GM20000 (cell line): ENCODE measurements at places on chromosomes 4 and X.

- peak; percentile 25 for DNase-seq
Measured at GRCh38 chrX:68511255-68511654, 12.4 kb downstream of the YIPF6 start.

- no peak for DNase-seq
Measured at GRCh38 chr4:147863111-147863747, 131.3 kb downstream of the ARHGAP10 start.

DNA sequence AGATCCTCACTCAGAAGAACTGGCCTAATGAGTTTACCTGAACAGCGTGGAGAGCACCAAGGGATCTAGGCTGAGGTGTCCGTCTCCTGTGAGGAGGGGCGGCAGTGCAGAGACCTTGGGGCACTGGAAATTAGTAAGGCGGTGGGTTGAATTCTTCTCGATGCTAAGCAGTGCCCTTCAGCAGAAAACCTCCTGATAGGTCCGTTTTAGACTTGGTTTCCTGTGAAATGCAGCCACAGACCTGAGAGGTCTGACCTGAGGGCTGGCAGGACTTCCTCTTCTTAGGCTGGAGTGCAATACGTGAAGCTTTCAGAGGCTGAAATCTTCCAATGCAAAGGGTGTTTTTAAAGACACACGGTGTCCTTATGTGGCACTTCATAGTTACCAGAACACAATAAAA is at the start of gene CLNK:
TSS of gene CLNK (minus strand) at position 138 of the 400 bp plus-strand sequence. CDS start 16,899 bp downstream, outside the sequence.
- DNase-seq = peak; percentile 55

GRCh38 chr4:7264694-7265093 is 72.4 kb downstream of the SORCS2 start:
- no peak for DNase-seq

- no peak for DNase-seq
Measured at GRCh38 chr4:143344774-143345173, 8.1 kb downstream of the GAB1 start.

DNA sequence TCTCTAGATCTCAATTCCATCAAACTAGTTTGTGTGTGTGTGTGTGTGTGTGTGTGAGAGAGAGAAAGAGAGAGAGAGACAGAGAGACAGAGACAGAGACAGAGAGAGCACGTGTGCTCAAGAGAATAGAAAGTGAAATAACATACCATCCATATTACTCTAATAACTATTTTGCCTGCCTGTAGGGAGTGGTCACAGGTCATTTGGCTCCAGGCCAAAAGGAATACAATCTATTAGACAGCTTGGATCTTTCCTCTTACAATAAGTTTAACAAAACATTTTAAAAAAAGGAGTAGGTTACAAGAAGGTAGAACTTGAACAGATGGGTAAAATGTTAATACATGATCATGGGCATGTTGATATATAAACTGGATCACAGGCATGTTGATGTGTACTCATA is 76.2 kb downstream of the COL4A6 start:
- no peak for DNase-seq

- DNase-seq = no peak
Measured at GRCh38 chr4:98728871-98729270, 70.5 kb upstream of the TSPAN5 start.

DNA sequence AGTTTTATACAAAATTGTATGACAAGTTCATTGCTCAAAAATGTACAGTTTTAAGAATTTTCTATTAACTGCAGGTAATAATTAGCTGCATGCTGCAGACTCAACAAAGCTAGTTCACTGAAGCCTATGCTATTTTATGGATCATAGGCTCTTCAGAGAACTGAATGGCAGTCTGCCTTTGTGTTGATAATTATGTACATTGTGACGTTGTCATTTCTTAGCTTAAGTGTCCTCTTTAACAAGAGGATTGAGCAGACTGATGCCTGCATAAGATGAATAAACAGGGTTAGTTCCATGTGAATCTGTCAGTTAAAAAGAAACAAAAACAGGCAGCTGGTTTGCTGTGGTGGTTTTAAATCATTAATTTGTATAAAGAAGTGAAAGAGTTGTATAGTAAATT is 131.0 kb downstream of the TET2 start:
- DNase-seq = no peak

GRCh38 chr4:39278476-39278875 is 87.7 kb downstream of the RFC1 start:
- DNase-seq = no peak

DNA sequence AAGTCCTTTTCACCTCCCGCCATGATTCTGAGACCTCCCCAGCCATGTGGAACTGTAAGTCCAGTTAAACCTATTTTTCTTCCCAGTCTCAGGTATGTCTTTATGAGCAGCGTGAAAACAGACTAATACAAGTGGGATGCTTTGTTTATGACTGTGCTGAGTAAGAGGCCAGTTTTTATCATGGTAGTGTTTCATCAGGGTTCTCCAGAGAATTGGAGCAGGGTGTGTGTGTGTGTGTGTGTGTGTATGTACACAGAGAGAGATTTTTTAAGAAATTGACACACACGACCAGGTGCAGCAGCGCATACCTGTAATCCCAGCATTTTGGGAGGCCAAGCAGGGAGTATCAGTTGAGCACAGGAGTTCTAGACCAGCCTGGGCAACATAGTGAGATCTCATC is 34.6 kb upstream of the SLC2A9 start:
- no peak for DNase-seq

- DNase-seq = no peak
Measured at GRCh38 chr4:143575331-143575730, 61.8 kb downstream of the SMARCA5 start.

- DNase-seq = peak; percentile 49
Measured at GRCh38 chrX:48938721-48939425, 18.5 kb downstream of the OTUD5 start.

GRCh38 chrX:107574711-107575110 is 53.6 kb upstream of the PRPS1 start:
- DNase-seq = no peak

- no peak for DNase-seq
Measured at GRCh38 chr4:166386491-166387360, 513.7 kb downstream of the TLL1 start.

DNA sequence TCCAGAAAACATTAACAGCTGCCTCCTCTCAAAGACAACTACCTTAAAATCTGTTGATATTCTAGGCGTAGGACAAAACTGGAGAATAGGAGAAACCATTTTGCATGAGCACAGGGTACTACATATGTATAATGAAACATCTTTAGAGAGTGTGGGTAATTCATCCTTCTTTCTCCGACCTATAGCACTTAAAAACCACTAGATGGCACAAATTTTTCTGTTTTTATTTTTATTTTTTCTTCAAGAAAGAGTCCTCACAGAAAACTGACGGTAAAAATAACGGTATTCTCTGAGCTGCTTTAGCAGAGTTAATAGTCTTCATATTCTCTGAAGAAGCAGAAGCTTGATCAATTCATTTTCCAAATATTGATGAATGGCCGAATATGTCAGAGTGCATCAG is 14.6 kb downstream of the SMIM31 start:
- no peak for DNase-seq

- DNase-seq = no peak
Measured at GRCh38 chr4:100286636-100287035, 96.4 kb upstream of the DDIT4L start.

DNA sequence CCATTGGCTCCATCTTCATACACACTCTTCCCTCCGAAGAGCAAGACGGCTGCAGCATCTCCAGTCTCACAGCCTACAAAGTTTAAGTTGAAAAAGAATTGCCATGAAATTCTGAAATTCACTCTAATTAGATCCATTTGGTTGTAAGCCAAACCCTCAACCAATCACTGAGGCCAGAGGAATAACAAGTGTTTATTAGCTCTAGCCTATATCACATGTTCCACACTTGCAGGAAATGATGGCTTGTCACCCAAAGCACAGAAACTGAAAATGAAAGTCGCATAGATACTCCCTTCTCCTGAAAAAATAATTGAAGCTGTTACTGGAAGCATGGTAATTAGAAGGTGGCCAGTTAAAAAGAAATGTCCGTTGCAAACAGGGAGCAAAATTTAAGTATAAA is 1071.8 kb downstream of the CCSER1 start:
- DNase-seq = no peak

GRCh38 chrX:135302269-135302873 is 6.9 kb upstream of the ETDC start:
- no peak for DNase-seq

DNA sequence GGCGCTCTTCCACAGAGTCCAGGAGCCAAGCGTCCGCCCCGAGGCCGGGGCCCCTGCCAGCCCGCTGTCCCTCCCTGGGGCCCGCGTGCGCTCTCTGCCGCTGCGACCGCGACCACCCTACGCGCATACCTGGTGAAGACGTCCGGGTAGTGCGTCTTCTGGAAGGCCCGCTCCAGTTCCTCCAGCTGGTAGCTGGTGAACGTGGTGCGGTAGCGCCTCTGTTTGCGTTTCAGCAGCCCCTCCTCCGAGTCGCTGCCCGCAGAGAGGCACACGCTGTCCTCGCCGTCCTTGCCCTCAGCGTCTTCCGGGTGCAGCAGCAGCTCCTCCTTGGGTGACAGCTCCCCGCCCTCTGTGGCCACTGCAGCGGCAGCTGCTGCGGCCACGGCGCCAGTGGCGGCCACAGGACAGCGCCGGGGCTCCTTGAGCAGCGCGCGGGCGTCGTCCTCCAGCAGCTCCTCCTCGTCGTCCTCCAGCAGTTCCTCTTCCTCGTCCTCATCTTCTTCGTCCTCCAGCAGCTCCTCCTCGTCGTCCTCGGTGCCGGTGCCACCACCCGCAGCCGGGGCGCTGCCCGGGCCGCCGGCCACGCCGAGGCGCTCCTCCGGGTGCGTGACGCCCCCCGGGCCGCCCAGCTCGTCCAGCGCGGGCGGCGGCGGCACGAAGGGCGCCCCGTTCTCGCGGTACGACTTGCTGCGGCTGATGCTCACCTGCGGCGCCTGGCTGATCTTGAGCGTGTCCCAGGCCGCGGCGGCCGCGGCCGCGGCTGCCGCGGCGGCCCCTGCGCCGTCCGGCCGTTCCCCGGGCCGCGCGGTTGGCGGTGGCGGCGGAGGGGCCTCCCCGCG is 2.8 kb downstream of the ARX start:
- no peak for DNase-seq

- no peak for DNase-seq
Measured at GRCh38 chr4:175407926-175408325, 404.1 kb downstream of the GPM6A start.

GRCh38 chr4:136687118-136687517 is 845.2 kb downstream of the PCDH18 start:
- no peak for DNase-seq

GRCh38 chr4:20378181-20378580 is 126.5 kb downstream of the SLIT2 start:
- no peak for DNase-seq

GRCh38 chr4:105548483-105548882 is 3.9 kb upstream of the ARHGEF38 start:
- no peak for DNase-seq

- DNase-seq = no peak
Measured at GRCh38 chrX:43682726-43683125, 26.6 kb downstream of the MAOA start.

DNA sequence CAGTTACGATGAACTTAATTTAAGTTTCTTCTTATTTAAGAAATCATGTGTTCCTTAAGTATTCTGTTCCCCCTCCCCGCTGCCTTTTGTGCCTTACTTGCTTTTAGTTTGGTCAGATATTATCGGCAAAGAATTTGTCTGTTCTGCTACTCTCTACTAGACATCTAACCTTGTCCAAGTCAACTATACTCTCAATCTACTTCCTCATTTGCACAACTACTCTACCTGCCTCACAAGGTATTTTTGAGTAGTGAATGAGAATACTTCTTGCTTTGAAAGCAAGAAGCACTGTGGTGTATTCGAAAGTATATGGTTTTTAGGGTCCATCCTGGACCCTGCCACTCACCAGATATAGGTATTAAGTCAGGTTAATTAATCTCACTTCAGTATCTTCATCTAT is 8.0 kb upstream of the KLHL5 start:
- DNase-seq = no peak

DNA sequence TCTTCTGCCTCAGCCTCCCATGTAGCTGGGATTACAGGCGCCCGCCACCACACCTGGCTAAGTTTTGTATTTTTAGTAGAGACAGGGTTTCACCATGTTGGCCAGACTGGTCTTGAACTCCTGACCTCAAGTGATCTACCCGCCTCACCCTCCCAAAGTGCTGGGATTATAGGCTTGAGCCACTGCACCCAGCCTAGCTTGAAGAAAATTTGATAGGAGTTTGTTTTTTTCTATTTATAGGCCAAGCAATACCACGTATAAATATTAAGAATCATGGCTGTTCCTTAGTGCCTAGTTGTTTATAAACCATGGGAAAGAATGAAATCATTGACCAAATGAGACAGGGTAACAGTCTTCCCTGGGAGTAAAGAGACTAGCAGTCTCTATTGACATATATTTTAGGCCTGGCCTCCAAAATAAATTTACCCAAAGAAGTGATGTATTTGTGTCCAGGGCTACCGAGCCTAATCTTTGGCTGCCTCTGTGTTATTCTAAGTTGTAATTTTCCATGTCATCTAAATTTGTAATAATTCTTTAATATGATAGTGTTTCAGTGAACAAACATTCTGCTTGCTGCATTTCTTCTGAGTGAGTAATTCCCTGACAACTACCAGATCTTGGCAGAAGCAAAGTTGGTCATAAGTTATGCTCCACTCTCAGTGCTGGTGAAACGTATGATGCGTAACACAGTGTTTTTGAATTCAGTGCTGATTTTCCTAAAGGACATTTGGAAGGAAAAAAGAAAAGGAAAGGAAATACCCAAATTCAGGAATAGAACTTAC is 10.3 kb downstream of the PKD2 start:
- no peak for DNase-seq

DNA sequence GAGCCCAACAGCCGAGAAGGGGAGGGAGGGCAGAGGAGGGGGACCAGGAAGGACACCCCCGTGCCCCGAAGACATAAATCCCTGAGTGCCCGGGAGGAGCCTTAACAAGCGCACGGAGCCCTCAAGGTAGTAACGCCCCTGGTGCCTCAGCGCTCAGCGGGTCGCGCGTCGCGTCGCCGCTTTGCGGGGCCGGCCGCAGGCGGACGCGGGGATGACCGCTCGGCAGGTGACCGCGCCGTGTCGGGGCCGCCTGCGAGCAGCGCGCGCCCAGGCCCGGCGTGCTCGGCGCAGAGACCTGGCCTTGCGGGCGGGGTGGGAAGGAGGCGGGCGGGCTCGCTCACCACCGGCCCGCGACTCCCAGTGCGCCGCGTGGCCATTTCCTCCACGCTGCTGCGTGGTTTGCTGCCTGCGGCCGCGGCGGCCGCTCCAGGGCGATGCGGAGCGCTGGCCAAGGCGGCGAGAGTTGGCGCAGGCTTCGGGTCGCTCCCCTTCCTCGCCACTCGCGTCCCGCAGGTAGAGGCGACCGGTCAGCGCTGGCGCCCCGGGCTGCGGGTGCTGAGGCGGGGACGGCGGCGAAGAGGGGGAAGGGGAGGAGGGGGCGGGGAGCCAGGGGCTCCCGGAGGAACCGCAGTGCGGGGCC is 632 bp downstream of the CCSER1 start:
- peak; percentile 29 for DNase-seq

- DNase-seq = no peak
Measured at GRCh38 chr4:14303856-14304255, 676.3 kb upstream of the BOD1L1 start.

- no peak for DNase-seq
Measured at GRCh38 chrX:44003975-44004374, 30.8 kb upstream of the NDP start.

DNA sequence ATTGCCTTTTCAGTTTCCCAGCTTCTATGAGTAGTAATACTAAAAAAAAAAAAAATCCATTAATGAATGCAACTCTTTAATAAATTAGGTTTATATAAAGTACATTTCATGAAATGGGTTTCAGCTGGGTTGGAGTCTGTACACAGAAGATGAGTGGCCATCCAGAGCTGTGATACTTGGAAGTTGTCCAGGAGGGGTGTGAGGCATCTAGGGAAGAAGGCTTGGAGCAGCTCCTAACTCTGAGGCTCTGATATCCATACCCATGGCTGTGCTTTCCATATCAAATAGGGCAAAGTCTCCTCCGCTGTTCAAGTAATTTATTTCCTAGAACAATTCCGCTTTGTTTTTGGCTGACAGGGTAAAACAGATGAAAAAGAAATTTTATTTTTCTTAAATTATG is 423.3 kb upstream of the TENM3 start:
- DNase-seq = no peak
